Activated gamma-delta T cell treated with Interleukin-2 at 50 U/mL for 16 hours (primary cell): ENCODE measurements at places on chromosomes 12 and 14.

DNA sequence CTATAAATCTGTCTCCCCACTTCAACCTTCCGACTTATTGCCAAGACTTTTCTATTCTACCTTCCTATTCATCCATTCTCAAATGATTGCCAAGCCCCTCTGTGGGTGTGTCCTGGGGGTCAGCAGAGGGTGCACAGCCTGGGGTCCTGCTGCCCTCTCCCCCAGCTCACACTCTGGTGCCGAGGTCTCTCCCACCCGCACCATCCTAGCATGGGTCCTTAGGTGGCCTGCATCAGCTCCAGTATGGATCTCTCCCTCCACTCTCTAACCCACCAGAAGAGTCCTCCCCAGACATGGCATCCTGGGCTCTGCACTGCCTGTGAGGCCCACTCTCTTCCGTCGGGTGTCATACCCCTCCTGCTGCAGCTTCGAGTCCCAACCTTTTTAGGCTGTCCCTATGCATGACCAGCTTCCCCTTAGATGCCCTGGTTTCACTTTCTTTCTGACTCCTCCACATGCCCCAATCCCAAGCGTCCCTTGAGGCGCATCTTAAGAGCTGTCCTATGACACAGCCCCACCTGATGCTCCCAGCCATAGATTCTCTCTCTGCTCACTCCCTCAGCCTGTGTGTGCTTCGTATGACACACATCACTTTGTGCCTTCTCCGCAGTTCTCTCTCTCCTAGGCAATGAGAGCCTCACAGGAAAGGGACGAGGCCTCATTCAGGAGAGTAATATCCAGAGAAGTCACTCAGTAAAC is 43.9 kb downstream of the GIT2 start:
- no peak for DNase-seq

DNA sequence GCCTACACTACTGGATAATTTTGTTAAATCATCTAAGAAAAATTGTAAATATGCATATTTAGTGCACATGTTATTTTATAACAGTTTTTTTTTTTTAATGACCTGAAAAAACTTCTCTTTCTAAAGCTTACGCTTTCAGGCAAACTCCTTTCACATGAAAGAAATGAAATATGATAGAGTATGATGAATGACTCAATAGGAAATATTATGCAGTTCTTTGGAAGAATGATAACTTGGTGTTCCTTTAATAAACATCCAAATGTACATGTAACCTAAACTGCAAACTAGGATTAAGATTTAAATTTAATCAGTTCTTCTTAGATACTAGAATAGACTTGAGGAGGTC is 136.6 kb downstream of the FGD4 start:
- no peak for DNase-seq

- DNase-seq = peak; percentile 89
These were observed 3.0 kb downstream of the EVL start for GRCh38 chr14:100067971-100068959.

DNA sequence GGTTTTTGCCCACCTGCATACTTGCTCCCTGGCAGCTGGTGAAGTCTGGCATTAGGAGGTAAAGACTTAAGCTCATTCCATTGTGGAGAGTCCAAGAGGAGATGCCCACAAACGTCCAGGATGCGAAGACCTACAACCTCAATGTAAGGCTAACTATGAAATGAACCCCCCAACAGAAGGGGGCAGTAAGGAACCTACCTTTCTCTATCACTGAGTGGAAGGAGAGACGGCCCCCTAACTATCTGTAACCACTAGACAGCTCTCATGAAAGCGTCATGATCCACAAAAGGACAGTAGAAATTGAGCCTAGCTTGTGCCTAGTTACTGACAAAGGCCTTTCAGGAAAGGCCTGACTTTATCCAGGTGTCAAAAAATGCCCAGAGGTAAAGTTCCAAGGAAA is 55.3 kb downstream of the ZFYVE21 start:
- no peak for DNase-seq

GRCh38 chr12:122022393-122023338 is 982 bp downstream of the BCL7A start:
- peak; percentile 10 for DNase-seq

DNA sequence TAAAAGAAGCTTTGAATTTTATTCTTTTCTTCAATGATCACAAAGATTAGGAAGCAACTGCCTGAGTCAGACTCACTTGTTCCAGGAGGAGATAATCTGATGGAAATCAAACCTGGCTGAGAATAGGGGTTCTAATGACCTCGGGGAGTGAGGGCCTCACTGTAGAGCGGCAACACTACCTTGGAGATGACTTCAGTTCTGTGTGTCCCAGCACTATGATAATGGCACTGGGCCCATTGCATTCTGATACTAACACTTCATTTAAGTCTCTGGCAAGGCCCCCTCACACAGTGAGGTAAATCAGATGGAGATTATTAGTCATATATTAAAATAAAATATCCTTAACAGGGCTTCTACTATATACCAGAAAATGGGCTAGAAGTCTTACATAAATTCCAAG is 233.3 kb upstream of the EGLN3 start:
- DNase-seq = no peak

GRCh38 chr12:108046135-108046534 is 83.0 kb upstream of the WSCD2 start:
- no peak for DNase-seq

GRCh38 chr12:105836242-105836622 is 302.5 kb downstream of the NUAK1 start:
- no peak for DNase-seq

DNA sequence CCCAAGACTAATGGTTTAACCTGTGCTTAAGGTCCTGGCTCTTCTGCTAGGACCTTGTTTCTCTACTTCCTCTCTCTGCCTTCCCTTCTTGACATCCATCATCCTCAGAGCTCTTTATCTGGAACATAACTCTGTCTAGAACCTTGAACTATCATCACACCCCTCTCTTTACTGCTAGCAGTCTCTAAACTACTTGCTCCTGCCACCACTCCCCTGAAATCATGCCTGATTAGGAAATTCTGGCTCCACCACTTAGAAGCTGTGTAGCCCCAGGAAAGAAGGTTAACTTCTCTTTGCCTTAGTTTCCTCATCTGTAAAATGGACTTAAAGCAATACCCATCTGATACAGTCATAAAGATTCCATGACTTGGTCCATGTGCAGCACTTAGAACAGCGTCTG is 9.1 kb downstream of the SLC38A1 start:
- DNase-seq = no peak

GRCh38 chr12:65170209-65170881 is 962 bp downstream of the LEMD3 start:
- peak; percentile 48 for DNase-seq

DNA sequence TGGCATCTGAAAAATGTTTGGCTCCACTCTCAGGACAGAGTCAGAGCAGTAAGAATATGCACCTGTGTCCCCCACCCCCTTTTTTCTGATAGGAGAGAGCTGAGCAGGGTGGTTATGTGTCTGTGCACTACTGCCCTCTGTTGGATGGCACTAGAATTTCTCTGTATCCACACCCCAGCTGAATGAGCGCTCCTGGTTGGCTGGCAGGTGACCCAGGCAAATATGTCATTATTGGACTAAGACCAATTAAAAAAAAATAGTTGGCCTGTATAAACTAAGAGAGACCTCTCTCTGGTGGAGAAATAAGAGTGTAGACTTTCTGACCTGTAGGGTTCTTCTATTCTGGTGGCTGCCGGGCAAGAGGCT is 107.0 kb downstream of the PTCSC3 start:
- no peak for DNase-seq

DNA sequence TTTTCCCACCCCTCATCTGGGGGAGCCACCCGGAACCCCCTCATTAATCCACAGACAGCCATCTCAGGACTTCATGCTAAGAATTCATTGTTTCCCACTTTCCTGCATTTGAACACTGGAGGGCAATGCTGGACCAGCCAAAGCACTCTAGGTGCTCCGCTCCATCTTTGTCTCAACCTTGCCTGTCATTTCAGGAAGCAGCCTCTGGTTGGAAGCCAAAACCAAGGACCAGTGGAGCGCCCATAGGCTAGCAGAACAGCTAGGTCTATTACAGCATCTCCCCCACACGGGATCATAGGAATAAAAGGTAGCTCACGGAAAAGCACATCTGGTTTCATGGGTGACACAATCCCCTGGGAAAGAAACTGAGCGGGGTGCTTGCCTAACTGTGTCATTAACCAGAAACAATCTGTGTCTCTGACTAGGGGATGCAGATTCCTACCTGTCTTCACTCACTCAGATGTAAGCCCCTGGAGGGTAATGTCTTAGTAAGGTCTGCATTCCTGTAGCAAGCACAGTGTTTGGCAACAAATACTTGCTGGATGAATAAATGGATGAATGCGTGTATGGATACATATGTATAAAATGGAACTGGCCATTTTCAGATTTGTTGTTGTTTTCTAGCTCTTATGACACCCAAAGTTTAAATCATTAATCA is 197.0 kb downstream of the DAD1 start:
- DNase-seq = peak; percentile 16

- DNase-seq = no peak
These were observed 243.1 kb upstream of the PWP1 start for GRCh38 chr12:107442326-107442987.

DNA sequence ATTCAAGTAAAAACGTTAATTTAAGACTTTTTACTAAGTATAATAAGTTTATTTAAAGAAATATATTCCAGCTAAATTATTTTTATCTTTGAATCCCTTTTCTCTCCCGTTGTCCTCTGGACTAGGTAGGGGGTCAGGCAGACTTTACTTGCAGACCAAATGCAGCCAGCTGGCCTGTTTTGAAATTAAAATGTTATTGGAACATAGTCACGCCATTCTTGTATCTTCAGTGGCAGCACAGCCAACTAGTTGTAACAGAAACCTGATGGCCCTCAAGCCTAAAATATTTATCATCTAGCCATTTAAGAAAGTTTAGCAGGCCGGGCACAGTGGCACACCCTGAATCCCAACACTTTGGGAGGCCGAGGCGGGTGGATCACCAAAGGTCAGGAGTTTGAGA is 52.7 kb downstream of the BCAT1 start:
- no peak for DNase-seq

- no peak for DNase-seq
These were observed 131.9 kb downstream of the RMST start for GRCh38 chr12:97594236-97595088.

DNA sequence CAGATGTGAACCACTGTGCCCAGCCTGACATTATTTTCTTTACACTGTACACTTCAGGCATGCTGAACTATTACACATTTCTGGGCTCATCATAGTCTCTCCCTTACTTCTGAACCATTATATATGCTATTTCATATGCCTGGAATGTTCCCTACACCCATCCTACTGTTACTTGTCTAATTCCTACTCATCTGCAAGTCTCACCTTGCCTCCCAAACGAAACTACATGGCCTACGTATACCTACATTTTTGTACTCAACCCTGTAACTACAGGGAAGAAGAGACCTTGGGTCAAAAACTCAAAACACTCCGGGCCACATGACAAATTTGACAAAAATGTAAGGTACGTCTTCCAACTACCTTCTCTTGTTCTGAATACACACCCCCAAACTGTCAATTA is 9.5 kb upstream of the EEA1 start:
- DNase-seq = no peak

- no peak for DNase-seq
These were observed 992.7 kb upstream of the USP15 start for GRCh38 chr12:61267474-61267873.

DNA sequence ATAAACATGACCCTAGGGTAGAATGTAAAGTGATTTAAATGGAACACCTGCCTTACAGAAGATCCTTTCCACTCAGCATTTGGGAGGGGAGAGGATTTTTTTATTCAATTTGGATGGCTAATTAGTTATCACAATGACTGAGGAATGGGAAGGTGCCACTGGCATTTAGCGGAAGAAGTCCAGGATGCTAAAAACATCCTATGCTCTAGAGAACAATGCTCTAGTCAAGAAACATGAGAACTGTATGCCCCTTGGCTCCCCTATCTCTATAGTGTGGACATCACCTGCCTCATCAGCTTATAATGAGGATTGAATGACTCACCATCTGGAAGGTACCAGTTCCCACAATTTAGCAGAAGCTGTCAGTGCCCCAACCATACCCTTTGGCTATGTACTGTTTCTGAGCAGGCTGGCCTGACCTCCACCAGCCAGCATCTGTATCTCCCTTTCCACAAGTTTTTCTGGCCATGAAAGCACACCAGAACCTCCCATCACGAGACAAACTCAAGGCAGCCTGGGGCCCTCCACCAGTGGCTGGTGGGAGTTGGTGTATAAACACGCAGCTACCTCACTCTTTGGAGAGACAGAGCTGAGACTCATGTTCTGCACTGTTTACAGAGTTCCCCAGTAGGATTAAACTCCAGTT is 109.7 kb upstream of the VASH1 start:
- no peak for DNase-seq

- no peak for DNase-seq
These were observed 40.8 kb downstream of the FRS2 start for GRCh38 chr12:69511016-69511415.

DNA sequence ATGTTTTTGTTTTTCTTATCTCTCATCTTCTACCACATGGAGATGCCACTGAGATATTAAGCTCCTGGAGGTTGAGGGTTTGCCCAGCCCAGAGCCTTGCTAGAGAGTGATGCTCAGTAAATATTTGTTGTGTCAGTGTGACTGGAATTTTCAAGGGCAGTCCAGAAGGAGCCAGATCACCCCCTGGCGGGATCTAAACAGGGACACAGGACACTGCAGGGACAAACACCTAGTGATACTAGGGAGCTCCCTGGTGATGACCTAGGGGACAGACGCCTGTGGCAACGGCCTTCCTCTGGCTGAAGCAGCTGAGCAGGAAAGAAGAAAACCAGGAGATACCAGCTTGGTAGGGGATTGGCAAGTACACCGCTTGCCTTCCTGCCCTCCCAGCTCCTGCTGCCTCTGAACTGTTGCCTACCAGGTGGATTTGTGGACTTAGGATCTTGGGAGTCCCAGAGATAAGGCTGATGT is 714.4 kb upstream of the TBX3 start:
- DNase-seq = no peak

DNA sequence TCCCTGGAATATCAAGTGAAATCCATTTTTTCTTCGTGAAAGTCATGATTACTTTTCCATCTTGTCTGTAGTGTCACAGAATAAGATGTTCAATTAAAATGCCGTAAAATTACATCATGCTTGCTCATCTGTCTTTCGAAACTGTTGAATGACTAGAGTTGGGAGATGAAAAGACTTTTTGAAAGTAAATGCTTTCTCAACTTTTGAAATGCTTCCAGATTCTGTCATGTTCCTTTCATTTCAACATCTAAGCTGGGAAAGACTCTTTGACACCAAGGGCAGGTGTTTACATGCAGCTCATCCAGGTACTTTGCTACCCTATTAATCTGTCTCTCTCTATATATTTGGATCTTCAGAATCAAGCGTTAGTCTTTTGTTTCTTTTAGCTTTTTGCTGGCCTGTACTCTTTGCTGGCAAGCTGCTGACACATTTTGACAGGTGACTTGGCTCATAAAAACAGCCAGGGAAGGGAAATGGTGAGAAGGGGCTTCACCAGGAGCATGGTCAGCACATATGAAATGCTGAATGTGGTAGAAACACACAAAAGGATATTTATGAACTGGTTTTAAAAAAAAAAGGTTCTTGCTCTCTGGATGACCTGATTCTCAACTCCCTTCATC is 77.0 kb upstream of the METAP2 start:
- DNase-seq = no peak

GRCh38 chr12:78447373-78447772 is 417.2 kb upstream of the SYT1 start:
- no peak for DNase-seq
